Sigmoid colon (tissue), 7 donors: ENCODE measurements at places on chromosomes 3 and 15. TPM values are rescaled to one million over a fixed set of nuclear protein-coding genes. Genes with fewer than 3 reads are reported as not detected.

Gene USP19
- total RNA-seq = 98.4 TPM

DNA sequence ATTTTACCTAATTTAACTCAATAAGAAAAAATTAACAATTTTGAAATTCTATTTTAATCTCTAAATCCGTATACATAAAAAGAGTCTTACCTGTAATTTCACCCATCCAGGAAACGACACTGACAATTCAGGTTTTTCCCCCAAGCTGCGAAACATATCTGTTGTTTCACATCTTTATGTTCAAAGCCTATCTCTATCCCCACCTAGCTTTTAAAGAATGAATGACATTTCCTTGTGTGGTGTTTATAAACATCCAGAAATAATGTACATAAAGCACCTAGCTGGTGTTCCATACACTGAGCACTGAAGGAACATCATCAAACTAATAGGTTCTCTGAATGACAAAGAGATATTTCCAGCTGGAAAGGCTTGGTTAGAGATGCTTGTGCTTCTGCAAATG, 867.8 kb downstream of the SQOR start:
- DNase-seq = no peak

GRCh38 chr3:48762816-48763215, 45.8 kb upstream of the IP6K2 start:
- DNase-seq = no peak

DNA sequence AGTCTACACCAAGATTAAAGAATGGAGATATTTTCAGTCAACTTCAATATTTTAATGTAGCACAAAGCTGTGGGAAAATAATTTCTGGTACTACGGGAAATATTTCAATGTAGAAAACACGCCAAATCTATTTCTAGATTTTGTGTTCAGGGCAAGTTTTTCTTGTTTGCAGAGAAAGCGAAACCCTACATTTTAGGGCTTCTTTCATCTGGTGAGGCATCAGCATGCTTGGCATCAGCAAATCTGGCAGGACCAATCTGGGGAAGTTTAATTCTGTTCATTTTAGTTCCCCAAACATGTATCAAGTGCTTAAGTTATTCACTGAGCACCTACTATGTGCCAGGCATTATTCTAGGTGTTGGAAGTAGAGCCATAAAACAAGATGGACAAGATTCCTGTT, 30.3 kb downstream of the CLRN1 start:
- DNase-seq = no peak

- no peak for DNase-seq
These were observed 44.8 kb downstream of the PDE8A start for GRCh38 chr15:85026304-85027032.
